LHCN-M2 (cell line): ENCODE measurements at places on chromosomes 13 and 19. TPM values are rescaled to one million over a fixed set of nuclear protein-coding genes. Genes with fewer than 3 reads are reported as not detected.

The SLC25A23 gene
- total RNA-seq, result 5.5 TPM in 2 replicates

GRCh38 chr13:64925727-64926126 lies 2304.4 kb downstream of the PCDH9 start:
- DNase-seq, result no peak

The ZNF132 gene
- 5.3 and 5.7 TPM in 2 replicates for total RNA-seq

DNA sequence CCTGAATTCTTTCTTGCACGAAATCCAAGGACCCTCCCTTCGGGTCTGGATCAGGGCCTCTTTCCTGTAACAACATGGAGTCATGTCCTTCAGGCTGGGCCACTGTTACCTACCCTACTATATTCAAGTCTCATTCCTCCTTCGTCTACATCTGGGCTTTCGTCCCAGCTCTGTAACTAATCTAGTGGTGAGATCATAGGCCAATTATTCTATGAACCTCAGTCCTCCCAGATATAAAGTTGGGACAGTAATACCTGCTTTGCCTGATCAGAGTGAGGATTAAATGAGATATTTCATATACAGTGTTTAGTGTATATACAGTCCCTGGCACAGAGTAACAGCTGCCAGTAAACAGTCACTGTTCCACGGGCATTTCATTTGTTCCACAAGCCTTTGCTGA lies 48.3 kb upstream of the ATP12A start:
- no peak for DNase-seq

GRCh38 chr19:35216016-35216832 lies 12.3 kb downstream of the FAM187B start:
- DNase-seq, result peak; percentile 10

DNA sequence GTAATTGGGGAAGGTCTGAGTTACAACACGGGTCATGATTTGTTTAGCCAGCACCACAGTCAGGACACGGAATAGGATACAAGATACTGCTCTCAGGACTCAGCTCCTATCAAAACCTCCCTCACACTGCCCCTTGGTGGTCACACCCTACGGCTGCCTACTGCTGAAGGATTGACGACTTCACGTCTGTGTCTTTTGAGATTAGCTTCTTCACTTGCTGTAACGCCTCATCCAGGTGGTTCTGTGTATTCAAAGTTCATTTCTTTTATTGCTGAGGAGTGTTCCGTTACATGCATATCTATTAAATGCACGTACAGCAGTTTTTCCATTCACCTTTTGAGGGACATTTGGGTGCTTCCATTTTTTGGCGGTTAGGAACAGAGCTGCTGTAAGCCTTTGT lies 46.3 kb downstream of the URI1 start:
- no peak for DNase-seq
